ENCODE measurements at places on chromosomes 3 and 15.

DNA sequence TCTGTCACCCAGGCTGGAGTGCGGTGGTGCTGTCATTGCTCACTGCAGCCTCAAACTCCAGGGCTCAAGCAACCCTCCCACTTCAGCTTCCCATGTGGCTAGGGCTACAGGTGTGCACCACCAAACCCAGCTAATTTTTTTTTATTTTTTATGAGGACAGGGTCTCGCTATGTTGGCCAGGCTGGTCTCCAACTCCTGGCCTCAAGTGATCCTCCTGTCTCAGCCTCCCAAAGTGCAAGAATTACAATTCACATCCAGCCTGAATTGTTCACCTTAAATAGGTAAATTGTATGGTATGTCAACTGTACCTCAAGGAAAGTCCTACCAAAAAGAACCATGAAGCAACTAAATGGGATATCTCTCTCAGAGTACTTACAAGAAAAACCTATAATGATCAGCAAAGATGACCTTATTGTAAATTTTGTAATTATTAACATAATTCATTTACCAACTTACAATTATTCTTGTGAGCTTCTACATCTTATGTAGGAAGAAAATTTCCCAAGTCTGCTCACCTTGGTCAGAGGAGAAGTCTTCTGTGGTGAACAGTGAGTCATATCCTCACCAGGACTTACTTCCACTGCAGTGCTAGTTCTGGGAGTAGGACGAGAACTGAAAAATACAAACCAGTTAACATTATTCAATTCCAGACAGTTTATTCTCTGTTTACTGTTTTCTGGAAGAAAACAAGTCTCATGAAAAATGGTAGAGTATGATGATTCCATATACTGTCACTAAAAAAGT, 54.4 kb downstream of the ULK4 start:
- DNase-seq: no peak

GRCh38 chr15:53569751-53570480, 189.5 kb downstream of the WDR72 start:
- no peak for DNase-seq

GRCh38 chr3:11588755-11589154, 55.0 kb downstream of the VGLL4 start:
- DNase-seq: no peak

GRCh38 chr15:71548401-71548807, 261.9 kb upstream of the NR2E3 start:
- DNase-seq: no peak

DNA sequence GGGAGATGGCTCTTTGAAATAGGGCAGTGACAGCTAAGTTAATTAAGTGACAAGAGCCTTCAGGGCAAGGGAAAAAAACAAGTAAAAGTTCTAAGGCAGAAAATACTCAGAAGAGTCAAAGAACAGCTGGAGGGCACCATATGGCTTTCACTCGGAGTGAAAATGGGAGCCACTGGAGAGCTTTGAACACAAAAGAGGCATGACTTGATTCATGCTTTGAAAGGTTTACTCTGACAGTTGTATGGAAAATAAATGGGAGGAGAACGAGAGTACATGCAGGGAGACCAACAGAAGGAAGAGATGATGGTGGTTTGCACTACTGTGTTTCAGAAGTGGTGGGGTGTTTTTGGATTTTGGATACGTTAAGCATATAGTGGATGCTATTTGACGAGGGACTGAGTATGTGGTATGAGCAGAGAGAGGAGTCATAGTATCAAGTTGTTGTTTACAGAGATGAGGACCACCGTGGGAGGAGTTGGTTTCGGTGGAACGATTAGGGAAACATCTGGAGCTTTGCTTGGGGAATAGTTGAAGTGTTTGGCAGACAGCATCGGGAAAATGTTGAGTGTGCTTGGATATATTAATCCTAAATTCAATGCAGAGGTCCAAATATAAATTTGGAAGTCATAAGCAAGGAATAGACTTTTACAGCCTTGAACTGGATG, 411.5 kb downstream of the GABRG3 start:
- DNase-seq: no peak

DNA sequence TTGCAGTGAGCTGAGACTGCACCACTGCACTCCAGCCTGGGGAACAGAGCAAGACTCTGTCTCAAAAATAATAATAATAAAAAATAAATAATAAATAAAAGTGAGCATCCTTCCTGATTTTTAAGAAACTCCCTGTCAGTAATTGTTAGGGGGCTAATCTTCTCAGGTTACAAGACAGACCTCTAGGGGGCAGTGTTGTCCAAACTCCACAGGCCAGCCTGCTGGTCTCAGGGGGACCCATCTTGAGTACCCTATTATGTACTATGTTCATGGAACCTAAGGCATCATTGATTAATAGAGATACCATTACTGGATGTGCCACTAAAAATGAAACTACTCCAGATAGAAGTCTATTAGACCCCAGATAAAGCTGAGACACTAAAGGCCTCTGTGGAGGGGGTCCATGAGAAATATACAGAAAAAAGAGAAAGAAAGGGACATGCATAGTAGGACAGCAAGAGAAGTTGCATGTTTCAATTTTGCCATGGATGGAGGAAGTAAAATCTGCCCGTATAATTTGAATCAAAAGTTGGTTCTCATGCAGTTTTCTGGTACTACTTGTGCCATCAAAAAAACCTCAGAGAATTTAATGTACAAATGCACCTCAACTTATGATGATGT, 85.5 kb upstream of the CDV3 start:
- DNase-seq: peak; percentile 70

GRCh38 chr3:147507638-147508286, 98.6 kb downstream of the ZIC1 start:
- no peak for DNase-seq

DNA sequence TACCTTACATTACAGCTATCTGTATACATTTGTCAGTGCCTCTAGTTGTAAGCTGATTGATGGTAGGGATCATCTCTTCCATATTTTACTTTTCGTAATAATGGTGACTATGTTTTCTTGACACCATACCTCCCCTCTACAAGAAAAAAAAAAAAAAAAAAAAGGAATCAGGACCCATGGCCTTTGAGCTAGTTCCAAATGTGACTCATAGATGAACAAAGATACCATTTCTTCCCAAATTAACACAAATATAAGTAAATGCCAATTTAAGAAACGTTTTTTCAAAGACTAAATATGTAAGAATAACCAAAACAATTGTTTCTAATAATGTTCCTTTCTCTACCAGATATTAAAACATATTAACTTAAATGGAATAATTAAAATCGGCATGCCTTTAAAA, 23.1 kb downstream of the UBE3A start:
- no peak for DNase-seq

DNA sequence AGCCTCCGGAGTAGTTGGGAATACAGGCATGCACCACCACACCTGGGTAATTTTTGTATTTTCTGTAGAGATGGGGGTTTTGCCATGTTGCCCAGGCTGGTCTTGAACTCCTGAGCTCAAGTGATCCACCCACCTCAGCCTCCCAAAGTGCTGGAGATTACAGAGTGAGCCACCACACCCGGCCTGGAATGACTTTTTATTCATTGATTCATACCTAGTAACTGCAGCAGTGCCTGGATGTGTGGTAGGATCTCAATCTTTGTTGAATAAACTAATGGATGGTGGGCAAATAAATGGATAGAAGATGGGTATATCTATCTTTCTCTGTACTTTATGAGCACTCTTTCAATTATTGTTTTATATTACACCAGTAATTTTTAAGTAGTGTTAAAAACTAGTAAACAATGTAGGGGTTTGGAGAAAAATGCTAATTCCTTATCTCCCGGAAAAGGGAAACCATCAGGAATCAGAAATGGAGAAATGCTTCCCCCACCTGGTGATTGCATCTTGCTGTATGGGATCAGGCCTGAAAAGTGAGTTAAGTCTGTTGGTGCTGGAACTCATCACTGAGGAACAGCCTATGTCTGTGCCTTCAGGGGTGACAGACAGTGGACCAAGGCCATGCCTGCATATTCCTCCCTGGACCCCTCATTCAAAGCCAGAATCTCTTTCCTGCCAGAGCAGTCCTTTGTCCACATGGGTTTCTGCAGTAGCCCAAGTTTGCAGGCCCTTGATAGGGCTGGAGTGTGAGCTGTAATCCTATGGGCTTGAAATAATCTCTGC, 161.0 kb upstream of the CTDSPL start:
- no peak for DNase-seq

DNA sequence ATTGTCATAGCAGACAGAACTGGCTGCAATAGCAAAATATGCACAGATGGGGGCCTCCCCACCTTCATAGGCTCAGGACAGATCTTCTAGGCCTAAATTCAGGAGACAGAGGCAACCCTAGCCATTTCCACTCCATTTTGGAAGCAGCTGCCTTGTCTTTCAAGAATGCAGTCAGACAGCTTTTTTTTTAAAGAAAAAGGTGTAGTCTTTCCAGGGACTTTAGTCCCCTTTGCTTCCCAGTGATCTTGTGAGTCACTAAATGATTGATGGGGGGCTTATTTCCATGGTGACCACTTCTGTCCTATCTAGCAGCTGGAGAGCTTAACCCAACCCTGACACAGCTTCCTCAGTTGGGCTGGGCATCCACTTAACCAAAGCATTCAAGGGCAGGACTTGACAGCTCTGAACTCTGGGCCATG, 165.9 kb downstream of the TPRG1 start:
- no peak for DNase-seq

GRCh38 chr15:64138331-64138941, 13.1 kb upstream of the SNX22 start:
- DNase-seq: no peak

DNA sequence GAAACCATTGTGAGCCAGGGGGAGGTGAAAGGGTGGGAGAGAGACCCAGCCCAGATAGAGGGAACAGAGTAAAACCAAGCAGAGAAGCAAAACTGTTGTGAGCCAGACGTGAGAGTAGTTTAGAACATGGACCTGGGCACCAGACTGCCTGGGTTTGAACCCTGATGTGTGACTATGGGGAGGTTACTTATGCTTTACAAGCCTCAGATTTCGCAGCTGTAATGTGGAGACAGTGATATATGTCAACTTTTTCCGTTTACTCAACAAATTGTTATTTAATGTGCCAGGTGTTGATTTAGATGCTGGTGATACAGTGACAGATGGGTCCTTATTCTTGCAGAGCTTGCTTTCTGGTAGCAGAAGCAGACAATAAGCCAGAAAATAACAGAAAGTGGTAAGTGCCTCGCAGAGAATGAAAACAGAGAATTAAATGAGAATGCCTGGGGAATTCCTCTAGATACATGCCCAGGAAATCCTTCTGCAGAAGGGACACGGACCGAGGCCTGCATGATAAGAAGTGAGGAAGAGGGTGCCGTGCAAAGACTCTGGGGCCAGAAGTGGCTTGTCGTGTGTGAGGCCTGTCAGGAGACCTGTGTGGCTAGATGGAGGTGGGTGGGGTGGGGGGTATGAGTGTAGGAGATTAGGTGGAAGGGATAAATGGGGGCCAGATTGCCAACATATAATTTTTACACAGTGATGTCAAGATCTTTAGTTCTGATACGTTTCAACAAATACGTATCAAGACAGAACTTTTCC, 15.0 kb downstream of the KAT2B start:
- no peak for DNase-seq

Data from stimulated activated CD4-positive, alpha-beta T cell treated with anti-CD3 and anti-CD28 coated beads, Interleukin-12 subunit alpha, Interleukin-12 subunit beta, amount 100 ng/mL, for 48 hours (primary cell).